Posterior vena cava (tissue), 2 donors: ENCODE measurements at places on chromosomes 2 and 18.

DNA sequence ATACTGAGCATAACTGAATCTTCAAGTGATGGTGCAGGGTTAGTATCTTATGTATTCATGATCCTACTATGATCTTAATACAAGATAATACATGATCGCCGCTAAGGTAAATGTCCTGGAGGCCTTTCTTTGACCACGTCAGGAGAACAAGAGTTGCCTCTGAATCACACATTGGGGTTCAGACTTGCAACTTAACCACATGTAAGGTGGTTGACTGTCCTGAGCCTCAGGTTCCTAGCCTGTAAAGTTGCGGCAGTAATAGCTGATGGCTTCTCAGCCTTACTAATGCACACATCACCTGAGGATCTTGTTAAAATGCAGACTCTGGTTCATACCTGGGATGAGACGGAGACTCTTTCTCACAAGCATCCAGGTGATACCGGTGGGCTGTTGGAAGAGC lies 112.5 kb downstream of the MGAT5 start:
- no peak for DNase-seq

GRCh38 chr2:152097290-152097800 lies 1.5 kb downstream of the CACNB4 start:
- no peak for DNase-seq

GRCh38 chr2:167196461-167197252 lies 308.4 kb downstream of the XIRP2 start:
- no peak for DNase-seq

- DNase-seq = no peak
Measured at GRCh38 chr2:68776124-68776523, 41.5 kb downstream of the ARHGAP25 start.

GRCh38 chr2:12805033-12805432 lies 88.3 kb downstream of the TRIB2 start:
- DNase-seq = no peak

DNA sequence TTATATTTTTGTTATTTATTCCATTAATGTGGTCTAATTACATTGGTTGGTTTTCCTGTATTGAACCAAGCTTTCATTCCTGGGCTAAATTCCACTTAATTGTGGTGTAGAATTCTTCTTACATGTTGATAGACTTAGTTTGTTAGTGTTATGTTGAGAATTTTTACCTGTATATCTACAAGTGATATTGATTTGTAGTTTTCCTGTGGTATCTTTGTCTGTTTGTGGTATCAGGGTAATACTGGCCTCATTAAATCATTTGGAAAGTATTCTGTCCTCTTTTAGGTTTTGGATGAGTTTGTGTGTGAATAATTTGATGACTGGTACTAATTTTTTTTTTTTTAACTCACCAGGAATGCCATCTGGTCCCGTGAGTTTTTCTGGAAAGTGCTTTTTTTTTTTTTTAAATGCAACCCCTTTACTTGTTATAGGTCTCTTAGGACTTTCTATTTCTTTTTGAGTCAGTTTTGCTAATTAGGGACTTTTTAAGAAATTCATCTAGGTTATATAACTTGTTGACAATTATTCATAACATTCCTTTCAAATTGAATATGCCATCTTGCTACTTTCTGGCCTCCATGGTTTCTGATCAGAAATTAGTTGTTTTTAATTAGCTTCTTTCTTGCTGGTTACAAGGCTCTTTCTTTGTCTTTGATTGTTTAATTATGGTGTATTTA lies 232.8 kb downstream of the CCDC85A start:
- no peak for DNase-seq

- DNase-seq = no peak
Measured at GRCh38 chr2:126750506-126750905, 94.5 kb downstream of the GYPC start.

- no peak for DNase-seq
Measured at GRCh38 chr2:164314148-164314547, 307.1 kb downstream of the GRB14 start.

- DNase-seq = peak; percentile 71
Measured at GRCh38 chr2:11574176-11575046, 40.6 kb downstream of the GREB1 start.

DNA sequence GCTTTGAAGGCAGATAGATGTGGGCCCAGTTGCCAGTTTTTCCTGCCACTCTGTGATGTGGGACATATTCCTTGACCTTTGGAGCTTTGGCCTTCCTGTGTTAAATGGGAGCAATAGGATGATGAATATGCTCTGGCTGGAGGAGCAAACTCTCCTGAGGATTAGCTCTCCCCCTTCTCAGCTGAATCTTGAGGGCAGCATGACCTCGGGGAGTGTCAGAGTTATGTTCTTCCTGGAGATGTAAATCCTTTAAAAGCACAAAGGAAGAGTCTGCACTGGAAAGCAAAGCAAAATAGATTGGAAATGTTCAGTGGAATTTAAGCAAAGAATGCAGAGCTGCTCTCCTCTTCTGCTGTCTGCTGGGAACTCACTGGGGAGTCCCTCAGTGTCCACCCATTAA lies 160.1 kb downstream of the ALK start:
- no peak for DNase-seq
